NCI-H1105 treated with DMSO at 0.1 percent for 48 hours (cell line): ENCODE measurements at places on chromosomes 7 and 10.

DNA sequence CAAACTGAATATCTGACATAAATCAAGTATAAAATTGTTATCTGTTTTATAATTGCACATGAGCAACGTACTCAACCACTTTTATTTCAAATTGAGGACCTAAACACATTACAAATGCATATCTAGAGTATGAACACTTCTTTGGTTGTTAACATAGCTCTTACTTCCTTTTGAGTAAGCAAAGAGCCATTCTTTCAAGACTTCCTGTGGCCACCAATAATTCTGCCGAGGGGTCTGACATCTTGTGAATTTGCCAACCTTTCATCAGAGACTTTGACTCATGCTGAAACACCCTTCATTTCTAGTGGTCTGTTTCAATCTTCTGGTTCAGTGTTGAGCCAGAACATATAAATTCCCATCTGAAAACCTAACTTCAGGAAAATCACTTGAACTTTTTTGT is 59.4 kb downstream of the CDK14 start:
- DNase-seq: no peak

DNA sequence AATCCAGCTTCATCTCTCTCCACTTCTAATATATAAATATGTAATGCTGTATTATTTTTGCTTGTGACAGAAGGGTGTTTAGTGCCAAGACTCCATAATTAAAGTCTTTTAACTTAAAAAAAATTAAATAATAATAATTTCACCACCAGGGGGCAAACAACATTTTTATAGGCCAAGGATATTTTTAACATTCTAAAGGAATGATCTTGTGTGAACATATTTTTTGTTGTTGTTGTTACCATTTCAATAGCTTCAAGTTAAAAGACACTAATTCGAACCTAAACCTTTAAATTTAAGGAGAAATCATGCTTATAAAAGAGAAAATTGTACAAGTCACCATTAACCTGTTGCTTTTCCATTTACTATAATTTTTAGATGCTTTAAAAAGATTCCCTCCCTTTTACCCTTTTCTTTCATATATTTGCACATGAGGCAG is 7.5 kb upstream of the DNAJC1 start:
- peak; percentile 26 for DNase-seq

DNA sequence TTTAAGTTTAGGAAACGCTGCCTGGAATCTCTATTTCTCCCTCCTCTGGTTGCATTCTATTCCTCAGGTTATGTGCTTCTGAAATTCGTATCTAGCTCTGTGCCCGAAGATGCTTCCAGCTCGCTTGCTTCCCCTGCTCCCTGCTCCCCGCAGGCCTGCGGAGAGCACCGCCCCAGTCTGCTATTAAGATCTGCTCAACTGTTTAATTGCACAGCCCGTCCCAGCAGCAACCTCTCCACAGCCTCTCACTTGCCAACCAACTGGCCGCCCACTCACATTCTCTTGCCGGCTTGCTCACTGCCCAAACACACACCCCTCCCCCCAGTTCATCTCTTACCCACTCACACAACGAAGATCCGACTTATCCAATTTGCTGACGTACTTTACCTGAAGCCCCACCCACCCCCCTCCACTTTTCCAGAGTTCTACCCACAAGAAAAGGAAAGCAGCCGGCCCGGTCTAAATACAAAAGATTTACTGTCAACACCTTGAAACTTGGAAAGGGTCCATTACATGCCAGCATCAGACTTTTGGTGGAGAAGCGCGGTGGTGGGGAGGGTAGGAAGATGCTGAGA is 167.3 kb upstream of the KLF14 start:
- no peak for DNase-seq

- DNase-seq: no peak
Measured at GRCh38 chr7:148296994-148297644, 293.4 kb upstream of the C7orf33 start.

DNA sequence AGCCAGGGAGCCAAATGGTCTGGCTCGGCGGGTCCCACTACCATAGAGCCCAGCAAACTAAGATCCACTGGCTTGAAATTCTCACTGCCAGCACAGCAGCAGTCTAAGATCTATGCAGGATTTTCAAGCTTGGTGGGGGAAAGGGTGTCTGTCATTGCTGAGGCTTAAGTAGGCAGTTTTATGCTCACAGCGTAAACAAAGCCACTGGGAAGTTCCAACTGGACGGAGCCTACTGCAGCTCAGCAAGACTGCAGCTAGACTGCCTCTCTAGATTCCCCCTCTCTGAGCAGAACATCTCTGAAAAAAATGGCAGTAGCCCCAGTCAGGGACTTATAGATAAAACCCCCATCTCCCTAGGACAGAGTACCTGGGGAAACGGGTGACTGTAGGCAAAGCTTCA is 277.6 kb upstream of the PHF14 start:
- DNase-seq: no peak

DNA sequence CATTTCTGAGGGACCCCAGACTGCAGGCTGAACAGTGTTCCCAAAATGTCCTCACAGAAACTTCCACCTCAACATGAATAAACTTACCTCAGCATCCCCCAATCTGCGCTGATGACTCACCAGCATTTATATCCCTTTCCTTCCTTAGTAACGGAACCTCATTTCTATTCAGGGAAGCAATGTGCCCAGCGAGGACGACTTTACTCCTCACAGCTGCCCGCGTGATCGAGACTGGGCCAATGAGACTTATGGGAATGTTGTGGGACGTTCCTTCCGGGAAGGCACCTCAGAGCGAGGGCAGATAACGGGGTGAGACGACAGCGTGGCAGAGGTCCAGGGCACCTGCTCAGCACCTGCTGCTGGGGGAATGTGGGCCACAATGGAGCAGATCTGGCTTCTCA is 73.1 kb upstream of the CAMK2B start:
- DNase-seq: peak; percentile 34

- DNase-seq: no peak
Measured at GRCh38 chr7:51229106-51229537, 87.5 kb downstream of the COBL start.

DNA sequence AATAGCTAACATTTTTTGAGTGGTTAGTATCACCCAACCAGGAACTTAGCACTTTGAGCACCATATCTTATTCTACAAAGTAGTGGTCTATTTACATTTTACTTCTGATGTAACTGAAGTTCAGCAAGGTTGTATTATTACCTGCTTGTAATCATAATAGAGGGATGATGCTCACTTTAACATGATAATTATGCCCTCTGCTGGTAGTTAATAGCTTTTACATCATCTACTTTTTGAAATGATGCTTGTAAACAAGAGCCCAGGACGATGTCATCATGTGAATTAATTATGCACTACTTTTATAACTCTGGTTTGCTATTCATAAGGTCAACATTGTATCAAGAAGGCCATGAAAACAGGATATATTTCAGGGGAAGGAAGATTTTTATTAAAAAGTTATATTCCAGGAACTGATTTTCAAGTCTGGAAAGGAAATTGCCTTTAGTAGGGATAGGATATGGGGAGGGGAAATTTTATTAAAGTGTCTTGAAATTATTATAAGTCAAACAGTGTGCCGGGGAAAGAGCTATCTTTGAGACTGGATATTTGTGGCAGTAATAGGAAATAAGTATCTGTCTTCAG is 80.3 kb upstream of the SCIN start:
- peak; percentile 96 for DNase-seq

DNA sequence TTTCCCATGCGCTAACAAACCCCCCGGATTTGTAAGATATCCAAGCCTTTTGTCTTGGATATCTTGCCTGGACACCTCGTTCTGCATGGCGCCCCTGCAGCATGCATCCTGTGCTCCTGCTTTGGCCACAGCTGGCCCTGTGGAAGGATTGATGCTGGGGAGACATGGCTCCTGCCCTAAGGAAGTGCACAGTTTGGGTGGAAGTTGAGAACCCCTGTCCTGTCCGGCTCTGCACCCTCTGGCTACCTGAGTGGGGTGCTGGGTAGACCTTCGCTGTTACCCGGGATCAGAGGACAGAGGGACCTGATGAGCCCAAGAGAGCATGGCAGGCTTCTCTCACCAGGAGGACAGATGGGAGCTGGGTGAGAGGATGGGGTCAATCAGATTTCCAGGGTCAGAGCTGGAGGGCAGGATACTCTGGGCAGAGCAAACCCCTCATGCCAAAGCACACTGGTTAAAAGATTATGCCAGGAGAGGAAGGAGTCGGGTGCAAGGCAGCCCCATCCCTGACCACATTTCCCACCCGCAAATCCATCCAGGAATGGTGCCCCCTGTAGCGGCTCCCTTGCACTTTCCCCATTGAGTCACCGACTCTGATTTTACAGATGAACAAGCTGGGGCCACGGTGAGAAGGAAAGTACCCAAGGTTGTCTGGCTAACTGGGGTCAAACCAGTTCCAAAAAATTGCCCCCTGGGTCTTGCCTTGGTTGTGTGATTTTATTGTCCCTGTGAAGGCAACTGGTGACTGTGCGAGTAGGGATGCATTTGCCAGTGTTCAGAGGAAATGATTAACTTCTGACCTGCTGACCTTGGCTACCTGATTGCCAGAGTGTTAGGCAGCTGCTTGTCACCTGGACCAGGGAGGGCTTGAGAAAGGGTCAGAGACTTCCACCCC is 290.1 kb upstream of the ZMIZ1 start:
- no peak for DNase-seq

DNA sequence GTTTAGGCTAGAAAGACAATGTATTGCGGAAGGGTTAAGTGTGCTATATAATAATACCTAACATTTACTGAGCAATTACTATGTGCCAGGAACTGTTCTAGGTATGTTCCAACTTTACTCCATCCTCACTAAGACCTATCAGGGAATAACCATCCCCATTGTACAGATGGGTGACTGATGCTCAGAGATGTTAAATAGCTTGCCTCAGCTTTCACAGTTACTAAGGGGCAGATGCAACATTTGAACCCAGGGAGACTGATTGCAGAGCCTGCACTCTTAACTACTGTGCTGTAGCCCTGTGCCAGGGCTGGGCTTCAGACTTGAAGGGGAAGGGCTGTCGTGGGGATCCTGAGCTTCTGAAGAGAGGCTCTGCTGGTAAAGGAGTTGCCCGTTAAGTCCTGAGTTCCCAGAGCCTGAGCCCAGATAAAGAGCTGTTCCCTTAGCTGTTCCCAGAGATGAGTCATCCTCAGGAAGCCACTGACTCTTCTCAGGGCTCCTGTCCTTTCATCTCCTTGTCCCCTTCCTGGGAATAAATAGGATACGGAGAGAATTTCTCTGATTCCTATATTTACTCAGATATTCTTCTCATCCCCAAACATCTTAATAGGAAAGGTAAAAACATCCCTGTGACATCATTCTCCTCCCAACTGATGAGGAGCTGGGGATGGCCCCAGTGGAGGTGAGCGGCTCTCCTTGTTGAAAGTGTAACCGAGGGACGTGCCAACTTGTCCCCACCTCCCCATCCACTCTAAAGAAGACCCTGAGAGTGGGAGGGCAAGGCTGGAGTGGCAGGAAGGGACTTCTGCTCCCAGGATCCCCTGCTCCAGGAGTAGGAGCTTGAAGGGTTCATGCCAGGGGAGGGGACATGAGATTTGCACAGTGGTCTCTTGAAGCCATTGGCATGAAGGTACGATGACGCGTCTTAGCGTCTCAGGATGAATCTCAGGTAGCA is 28.0 kb upstream of the HABP2 start:
- DNase-seq: no peak

DNA sequence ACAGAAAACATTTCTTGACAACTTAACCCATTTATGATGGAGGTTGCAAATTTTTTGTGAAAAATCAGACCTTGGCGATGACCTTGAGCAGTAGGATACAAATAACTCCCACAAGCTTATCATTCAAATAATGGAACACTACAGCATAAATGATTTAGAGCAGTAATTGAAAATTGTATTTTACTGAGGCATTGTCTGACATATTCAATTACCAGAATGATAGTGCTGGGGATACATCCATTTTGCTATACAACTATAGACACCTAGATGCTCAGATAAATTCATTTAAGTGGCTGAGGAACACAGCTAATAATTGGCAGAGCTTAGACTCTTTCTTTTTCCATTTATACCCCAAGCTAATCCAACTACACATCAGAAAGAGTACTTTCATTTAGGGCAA is 18.9 kb downstream of the TWIST1 start:
- no peak for DNase-seq

DNA sequence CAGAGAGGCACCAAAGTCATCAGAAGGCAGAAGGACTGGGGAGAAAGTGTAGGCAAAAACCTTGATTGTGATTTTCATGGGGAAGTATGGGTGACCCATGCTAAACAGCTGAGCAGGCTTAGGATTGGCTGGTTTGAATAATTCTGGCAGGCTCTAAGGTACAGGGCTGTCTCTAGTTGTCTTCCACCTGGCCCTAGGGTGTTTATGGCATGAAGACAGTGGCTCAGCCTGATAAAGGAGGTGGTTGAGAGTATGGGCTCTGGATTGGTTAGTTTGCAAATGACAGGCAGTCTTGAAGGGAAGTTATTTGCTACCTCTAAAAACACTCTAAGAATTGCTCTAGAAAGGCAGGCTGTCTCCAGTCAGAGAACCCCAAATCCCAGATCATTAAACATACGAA is 100.3 kb downstream of the STRA8 start:
- DNase-seq: no peak

GRCh38 chr10:93386631-93387369 is 95.3 kb downstream of the MYOF start:
- DNase-seq: no peak

DNA sequence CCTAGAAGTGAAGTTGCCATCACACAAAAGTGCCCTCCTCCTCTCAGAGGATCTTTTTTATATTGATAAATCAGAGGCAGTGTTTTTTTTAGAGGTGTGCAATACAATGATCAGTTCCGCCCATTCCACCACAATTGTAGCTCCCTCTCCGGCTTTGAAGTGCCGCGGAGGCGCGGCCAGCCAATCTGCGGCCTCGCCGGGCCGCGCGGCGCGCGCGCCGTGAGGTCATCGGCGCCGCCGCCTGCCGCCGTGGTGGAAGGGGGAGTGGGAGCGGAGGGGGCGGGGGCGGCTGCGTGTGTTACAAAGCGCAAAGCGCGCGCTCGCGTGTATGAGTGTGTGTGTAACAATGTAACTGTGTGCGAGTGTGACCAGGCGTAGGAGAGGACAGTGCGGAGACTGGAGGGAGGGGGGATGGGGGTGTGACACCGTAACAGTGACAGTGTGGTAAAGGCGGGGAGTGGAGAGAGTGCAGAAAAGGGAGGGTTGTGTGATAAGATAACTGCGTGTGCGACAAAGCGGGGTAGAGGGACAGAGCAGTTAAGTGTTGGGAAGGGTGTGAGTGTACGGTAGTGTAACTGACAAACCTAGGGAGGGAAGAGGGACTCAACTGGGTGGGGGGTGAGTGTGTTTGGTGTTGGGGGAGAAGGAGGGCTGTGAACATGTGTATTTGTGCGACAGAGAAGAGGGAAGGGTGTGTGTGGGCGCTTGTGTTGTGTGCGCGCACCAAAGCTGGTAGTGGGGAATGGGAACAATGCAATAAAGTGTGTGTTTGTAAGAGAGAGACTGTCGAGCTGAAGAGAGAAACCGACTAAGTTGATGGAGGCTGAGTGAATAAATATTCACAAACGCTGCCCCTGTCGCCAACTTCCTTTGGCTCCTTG is at the start of gene SP8:
Gene SP8, minus strand, starts transcription at position 108 of the 881 bp plus-strand sequence. Its CDS starts 88 bp downstream, at position 20.
- DNase-seq: peak; percentile 82

GRCh38 chr7:100200693-100201092 is 19.1 kb upstream of the PVRIG start:
- DNase-seq: no peak

- DNase-seq: no peak
Measured at GRCh38 chr7:112267944-112268691, 61.6 kb downstream of the ZNF277 start.

GRCh38 chr7:46414946-46415345 is 493.9 kb upstream of the IGFBP3 start:
- DNase-seq: no peak

GRCh38 chr7:64892666-64893309 is 10.3 kb upstream of the ZNF273 start:
- no peak for DNase-seq

GRCh38 chr7:70271617-70272081 is 673.4 kb downstream of the AUTS2 start:
- no peak for DNase-seq

- no peak for DNase-seq
Measured at GRCh38 chr10:61970182-61971002, 68.9 kb downstream of the ARID5B start.
